ENCODE measurements at places on chromosomes 4 and X. TPM values are rescaled to one million over a fixed set of nuclear protein-coding genes. Genes with fewer than 3 reads are reported as not detected.

GRCh38 chr4:3074846-3075651 lies 568 bp downstream of the HTT start:
- DNase-seq, result no peak

The F8 gene
- total RNA-seq, result 18.1 TPM

DNA sequence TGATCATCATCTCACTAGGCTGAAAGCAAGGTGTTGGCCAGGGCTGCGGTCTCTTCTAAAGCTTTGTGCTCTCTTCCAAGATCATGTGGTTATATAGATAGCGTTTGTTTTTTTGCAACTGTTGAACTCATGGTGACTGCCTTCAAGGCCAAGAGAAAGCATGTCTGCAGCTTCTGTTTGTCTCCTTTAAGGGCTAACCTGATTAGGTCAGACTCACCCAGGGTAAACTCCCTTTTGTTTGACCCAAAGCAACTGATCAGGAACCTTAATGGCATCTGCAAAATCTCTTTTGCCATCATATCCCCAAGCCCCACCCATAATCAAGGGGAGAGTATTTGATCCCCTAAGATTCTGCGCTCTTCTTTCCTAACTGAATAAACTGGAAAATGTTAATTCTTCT lies 72.2 kb upstream of the ALG13 start:
- no peak for DNase-seq

- no peak for DNase-seq
Measured at GRCh38 chrX:19686876-19687275, 171.6 kb upstream of the MAP3K15 start.

The RASL11B gene
- 5.0 TPM for total RNA-seq

DNA sequence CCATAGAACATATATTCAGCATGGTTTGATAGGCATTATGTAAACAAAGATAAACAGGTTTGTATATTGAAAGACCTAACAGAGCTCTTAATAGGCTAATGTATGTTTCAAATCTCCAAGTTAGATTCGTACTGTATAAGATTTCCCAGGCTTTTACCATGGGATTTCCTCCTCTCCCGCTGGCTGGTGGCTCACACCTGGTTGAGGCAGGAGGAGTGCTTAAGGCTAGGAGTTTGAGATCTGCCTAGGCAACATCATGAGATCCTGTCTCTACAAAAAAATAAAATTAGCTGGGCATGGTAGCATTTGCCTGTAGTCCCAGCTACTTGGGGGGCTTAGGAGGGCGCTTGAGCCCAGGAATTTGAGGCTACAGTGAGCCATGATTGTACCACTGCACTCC lies 5.4 kb downstream of the CPE start:
- DNase-seq, result no peak

The MAGEA8 gene
- total RNA-seq, result not detected

The SMIM14 gene
- 41.0 TPM for total RNA-seq

The PAGE2 gene
- not detected for total RNA-seq

GRCh38 chr4:22596409-22596808 lies 80.5 kb upstream of the ADGRA3 start:
- no peak for DNase-seq

Data from thoracic aorta (tissue), 2 donors.